Mesothelial cell of epicardium (in vitro differentiated cells): ENCODE measurements at places on chromosomes 16 and 17. TPM values are rescaled to one million over a fixed set of nuclear protein-coding genes. Genes with fewer than 3 reads are reported as not detected.

Gene RTN4RL1
- total RNA-seq, result 0.20 to 0.23 TPM (median 0.22 TPM) in 3 replicates

Gene ABCC11
- total RNA-seq, result 0.18 to 0.60 TPM (median 0.47 TPM) in 3 replicates

Gene LMF1
- 33.1 to 38.1 TPM (median 37.4 TPM) in 3 replicates for total RNA-seq

Gene TEKT3
- total RNA-seq, result 2.4 to 3.8 TPM (median 3.3 TPM) in 3 replicates

Gene TLCD1
- 2.3 to 3.8 TPM (median 3.3 TPM) in 3 replicates for total RNA-seq

Gene ATP6V0C
- 143 to 151 TPM (median 149 TPM) in 3 replicates for total RNA-seq

Gene CLEC18C
- 0.16 TPM in 1 of 3 replicates, not detected in the others for total RNA-seq

Gene ENPP7
- not detected in 3 replicates for total RNA-seq

Gene OVCA2
- 17.3 to 24.8 TPM (median 24.5 TPM) in 3 replicates for total RNA-seq

Gene HOXB13
- 26.4 to 26.9 TPM (median 26.8 TPM) in 3 replicates for total RNA-seq

Gene SMTNL2
- 64.8 to 68.2 TPM (median 65.7 TPM) in 3 replicates for total RNA-seq

Gene KRT9
- total RNA-seq, result not detected in 3 replicates

Gene HSD17B2
- total RNA-seq, result 2.7 to 3.1 TPM (median 2.7 TPM) in 3 replicates
